ENCODE measurements at places on chromosomes 1 and 21.

GRCh38 chr1:23718482-23718881 is 24.8 kb upstream of the ELOA start:
- DNase-seq, result no peak

DNA sequence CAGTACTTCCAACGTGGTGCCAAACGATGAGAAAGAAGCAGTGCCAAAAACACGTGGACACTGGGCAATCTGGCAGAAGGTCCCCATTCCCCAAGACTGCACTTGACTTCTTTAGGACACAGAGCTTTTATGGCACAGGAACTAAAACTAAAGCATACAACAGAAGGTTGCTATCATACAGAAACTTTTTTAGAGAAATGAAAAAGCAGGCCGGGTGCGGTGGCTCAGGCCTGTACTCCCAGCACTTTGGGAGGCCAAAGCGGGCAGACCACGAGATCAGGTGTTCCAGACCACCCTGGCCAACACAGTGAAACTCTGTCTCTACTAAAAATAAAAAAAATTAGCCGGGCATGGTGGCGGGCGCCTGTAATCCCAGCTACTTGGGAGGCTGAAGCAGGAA is 43.0 kb downstream of the GNB1 start:
- no peak for DNase-seq

- no peak for DNase-seq
Observed at GRCh38 chr1:224435318-224435763, 744 bp upstream of the WDR26 start.

DNA sequence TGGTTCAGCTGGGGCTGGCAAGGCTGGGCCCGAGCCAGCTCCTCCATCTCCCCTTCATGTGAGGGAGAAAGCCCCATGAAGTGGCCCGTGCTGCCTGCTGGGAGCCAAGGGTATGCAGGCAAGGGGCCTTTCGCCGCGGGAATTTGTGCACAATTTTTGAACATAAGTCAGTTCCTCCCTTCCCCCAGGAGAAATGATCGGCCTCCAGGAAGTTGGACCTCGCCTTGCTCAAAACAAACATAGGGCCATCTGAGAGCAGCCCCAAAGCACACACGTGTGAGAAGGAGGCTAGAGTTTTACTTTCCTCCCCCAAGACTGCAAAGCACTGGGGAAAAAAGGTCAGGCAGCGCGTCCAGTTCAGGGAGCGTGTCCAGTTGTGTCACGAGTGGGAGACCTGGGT is 64.7 kb downstream of the PRDM16 start:
- DNase-seq, result no peak

- no peak for DNase-seq
Observed at GRCh38 chr1:20337581-20337980, 46.9 kb downstream of the VWA5B1 start.

DNA sequence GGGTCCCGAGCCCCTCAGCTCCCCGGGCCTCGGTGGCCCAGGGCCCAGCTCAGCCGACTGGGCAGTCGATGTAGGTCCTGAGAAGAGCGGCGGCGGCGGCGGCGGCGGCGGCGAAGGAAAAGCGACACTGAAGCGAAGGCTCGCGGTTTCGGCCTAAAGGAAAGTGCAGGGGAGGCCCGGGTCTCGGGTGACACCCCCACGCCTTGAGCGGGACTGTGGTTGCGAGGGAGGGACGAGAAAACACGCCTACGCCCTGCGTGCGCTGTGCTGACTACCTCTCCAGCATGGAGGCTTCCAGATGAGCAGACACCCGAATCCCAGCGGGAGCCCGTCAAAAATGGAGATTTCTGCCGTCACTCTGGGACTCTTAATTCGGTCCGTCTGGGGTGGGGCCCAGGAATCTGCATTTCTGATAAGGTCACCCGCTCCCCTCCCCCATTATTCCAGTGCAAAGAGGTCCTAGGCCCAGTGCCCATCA is 31.2 kb downstream of the DNTTIP2 start:
- DNase-seq, result peak; percentile 33

GRCh38 chr1:81738875-81739274 is 61.9 kb upstream of the ADGRL2 start:
- DNase-seq, result no peak

DNA sequence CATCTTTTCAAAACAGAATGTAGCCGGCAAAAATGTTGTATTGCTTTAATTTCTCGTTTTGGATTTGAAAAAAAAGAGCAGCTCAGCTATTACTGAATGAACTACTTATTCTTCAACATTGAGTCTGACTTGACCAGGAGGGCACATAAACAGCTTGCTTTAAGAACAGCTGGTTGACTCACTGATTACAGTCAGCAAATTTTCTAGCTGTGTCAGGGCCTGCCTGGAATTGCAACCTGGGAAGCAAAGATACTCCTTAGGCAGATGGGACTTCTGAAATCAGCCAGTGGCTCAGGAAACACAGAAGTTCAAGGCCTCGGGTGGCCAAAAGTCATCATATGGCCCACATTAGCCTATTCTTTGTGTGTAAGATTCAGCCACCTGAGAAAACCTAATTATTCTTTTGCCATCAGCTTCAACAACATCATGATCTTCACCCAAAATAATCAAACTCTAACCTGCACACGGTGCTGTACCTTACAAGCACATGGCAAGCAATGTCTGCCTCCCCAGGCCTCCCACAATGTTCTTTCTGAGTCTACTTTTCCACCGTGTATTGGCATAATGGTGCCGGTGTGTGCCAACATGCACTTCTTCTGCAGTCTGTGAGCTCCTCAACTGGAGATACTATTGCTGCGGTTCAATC is 307.2 kb downstream of the HHIPL2 start:
- no peak for DNase-seq

GRCh38 chr1:150127464-150127863 is 22.3 kb upstream of the PLEKHO1 start:
- no peak for DNase-seq

- peak; percentile 50 for DNase-seq
Observed at GRCh38 chr1:156445789-156446263, 54.7 kb downstream of the MEF2D start.

DNA sequence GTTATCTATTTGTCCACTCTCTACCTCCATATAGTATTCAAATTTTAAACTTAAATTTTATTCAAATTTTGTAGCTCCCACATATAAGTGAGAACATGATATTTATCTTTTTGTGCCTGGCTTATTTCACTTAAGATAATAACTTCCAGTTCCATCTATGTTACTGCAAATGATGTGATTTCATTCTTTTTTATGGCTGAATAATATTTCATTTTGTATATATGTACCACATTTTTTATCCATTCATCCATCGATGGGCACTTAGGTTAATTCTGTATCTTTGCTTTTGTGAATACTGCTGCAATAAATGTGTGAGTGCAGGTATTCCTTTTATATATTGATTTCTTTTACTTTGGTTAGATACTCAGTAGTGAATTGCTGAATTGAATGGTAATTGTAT is 2.1 kb downstream of the DNAH14 start:
- DNase-seq, result no peak

DNA sequence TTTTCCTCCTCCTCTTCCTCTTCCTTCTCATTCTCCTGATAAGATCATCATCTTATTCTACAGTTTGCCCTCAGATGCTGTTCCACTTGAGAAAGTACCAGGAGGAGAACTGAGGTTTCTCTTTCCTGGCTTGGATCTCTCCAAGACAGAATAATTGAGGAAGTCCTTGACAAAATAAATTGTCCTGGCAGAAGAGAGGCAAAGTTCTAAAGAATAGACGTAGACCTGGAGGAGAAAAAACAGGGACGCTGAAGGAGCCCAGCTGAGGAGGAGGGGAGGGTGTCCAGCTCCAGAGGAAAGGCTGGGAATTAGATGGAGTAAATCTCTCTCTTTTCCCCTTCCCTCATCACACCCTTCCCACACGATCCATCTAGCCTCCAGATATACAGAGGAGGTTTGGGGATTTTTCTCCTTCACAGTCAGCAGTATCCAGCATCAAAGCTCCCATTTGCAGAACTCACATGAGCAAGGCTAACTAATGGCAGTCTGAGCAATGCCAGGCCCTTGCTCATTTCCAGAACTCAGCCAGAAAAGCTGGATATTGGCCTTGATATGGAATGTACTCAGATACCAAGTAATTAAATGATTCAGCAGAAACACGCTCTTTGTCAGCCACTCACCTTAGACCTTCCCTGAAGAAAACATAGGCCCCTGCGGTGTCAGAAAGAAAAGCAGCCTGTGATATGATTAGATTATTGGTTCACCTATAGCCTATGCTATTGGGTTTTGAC is 5.1 kb upstream of the GNG12 start:
- no peak for DNase-seq

DNA sequence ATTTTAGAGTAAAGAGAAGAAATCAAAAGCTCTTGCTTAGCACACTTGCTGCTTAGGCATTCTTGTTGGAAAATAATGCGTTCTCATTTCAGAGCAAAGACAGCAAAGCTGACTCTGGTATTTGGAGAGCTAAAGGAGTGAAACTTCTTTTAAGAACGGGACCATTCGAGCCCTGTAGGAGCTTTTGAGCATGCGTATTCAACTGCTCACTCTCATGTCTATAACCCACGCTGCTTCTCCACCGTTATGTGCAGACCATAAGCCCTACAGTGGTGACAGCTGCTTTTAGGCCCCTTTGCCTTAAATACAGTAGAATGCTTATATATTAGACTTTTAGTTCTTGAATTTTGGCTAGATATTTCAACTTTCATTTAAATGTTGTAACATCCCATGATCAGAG is 214.2 kb upstream of the CACYBP start:
- DNase-seq, result no peak

GRCh38 chr1:76905876-76906595 is 38.8 kb downstream of the ST6GALNAC5 start:
- DNase-seq, result no peak

DNA sequence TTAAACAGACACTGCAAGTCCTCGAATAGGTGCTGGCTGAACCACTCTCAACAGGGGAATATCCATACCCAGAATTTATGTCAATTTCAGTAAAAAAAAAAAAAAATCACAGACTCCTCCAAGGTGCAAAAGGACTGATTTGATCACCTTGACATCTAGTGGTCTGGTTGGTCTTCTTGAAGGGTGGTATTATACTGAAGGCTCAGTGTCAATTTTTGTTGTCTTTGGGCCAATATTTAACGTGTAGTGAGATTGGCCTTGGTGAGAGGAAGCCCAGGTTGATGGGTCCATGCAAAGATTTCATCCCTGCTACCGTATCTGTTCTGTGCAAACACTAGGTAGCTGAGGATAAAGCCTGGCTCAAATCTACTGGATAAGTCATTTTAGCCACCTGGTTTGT is 4.0 kb upstream of the GBP5 start:
- DNase-seq, result no peak

- no peak for DNase-seq
Observed at GRCh38 chr1:4056422-4056821, 156.3 kb upstream of the C1orf174 start.

DNA sequence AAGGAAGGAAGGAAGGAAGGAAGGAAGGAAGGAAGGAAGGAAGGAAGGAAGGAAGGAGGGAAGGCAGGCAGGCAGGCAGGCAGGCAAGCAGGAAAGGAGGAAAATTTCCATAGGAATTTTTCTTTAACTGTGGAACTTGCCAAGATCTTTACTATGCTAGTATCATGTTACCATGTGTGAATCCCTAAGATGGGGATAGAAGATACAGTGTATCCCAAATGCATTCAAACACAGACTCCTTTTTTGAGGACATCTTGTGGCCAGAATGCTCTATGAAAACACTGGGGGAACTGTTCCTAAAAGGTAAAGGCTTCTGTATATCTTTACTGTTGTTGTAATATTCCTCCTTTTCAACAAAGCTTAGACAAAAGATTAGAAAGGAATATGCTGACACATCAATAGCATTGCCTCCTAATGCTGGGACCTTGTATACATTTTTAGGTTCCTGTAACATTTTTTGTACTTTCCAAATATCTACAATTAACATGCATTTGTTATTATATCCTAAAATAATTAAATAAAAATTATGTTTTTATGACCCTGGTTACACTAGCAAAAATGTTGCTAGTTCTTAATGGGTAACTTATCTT is 20.6 kb downstream of the CCDC190 start:
- no peak for DNase-seq

DNA sequence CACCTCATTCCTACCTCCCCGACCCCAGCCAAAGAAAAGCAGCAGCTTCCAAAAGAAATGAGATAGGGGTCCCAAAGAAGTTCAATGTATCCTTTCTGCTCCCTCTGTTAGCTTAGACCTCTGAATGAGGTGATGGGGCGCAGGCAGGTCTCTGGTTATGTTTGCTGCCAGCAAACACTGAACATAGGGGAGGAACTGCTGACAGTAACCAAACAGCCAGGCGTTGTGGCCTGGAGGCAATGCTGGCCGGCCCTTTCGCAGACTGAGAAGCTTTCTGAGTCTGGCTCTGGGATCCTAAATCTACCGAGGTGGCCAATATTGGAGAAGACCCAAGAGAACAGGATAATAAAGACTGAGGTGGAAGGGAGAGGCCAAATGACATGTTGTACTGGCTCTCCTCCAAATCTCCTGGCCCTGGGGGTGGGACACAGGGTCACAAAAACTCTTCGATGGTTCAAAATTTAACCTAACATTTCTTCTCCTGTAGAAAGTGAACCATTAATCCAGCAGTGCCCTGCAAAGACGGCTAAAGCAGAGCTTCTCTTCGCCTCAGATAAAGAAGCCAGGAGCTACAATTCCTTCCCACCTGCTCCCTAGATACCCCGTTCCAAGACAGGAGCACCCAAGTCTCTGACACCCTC is 19.6 kb downstream of the SSR2 start:
- no peak for DNase-seq

Data from GM12892 (cell line).